ENCODE measurements at places on chromosomes 1 and 21. TPM values are rescaled to one million over a fixed set of nuclear protein-coding genes. Genes with fewer than 3 reads are reported as not detected.

ASPM gene
- total RNA-seq: 21.9 TPM

KRTAP19-3 gene
- not detected for total RNA-seq

RNU1-2 gene
- not detected for total RNA-seq

DISP3 gene
- total RNA-seq: 0.28 TPM

ADGRB2 gene
- total RNA-seq: 5.8 TPM

SLC35D1 gene
- total RNA-seq: 7.9 TPM

HCN3 gene
- total RNA-seq: 5.8 TPM

CDK18 gene
- 1.0 TPM for total RNA-seq

ACADM gene
- total RNA-seq: 32.0 TPM
